B cell (primary cell): ENCODE measurements at places on chromosomes 1 and 21. TPM values are rescaled to one million over a fixed set of nuclear protein-coding genes. Genes with fewer than 3 reads are reported as not detected.

- H3K4me3 ChIP-seq = no peak overlapping the region
- no peaks in the 10 kb centered on the region for H3K36me3 ChIP-seq
- DNase-seq = no peak
- H3K27ac ChIP-seq = peak overlapping the region; percentile 45
- no peaks in the 10 kb centered on the region for H3K27me3 ChIP-seq
- H3K4me1 ChIP-seq = peaks cover 77% of the 10 kb centered on the region
These were observed 157.0 kb upstream of the EDN2 start for GRCh38 chr1:41641475-41641814.

DNA sequence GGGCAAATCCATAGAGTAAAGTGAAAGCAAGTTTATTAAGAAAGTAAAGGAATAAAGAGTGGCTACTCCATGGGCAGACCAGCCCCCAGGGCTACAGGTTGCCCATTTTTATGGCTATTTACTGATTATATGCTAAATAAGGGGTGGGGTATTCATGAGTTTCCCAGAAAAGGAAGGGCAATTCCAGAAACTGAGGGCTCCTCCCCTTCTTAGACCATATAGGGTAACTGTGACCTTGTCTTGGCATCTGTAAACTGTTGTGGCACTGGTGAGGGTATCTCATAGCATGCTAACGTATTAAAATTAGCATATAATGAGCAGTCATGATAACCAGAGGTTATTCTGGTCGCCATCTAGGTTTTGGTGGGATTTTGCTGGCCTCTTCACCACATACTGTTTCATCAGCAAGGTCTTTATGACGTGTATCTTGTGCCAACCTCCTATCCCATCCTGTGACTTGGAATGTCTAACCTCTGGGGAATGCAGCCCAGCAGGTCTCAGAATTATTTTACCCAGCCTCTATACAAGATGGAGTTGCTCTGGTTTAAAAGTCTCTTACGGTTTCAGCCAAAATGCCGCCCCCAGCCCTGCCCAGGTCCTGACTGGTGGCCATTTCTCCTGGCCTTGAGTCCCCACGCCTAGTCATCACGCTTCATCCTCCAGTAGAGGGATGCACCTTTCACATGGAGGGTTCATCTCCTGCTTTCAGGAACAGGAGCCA, 982 bp upstream of the TRIM17 start:
- H3K4me3 ChIP-seq = no peak overlapping the region
- no peaks in the 10 kb centered on the region for H3K36me3 ChIP-seq
- peaks cover 20% of the 10 kb centered on the region for H3K4me1 ChIP-seq
- no peak for DNase-seq
- H3K27ac ChIP-seq = no peak overlapping the region

GRCh38 chr1:113515498-113515897, 125.2 kb downstream of the MAGI3 start:
- H3K27ac ChIP-seq = no peak overlapping the region
- H3K36me3 ChIP-seq = no peaks in the 10 kb centered on the region
- H3K4me3 ChIP-seq = no peak overlapping the region
- H3K4me1 ChIP-seq = no peaks in the 10 kb centered on the region
- H3K27me3 ChIP-seq = no peaks in the 10 kb centered on the region
- DNase-seq = no peak

- no peaks in the 10 kb centered on the region for H3K27me3 ChIP-seq
- no peak for DNase-seq
- H3K27ac ChIP-seq = no peak overlapping the region
- no peak overlapping the region for H3K4me3 ChIP-seq
- peaks cover 7% of the 10 kb centered on the region for H3K36me3 ChIP-seq
- H3K4me1 ChIP-seq = no peaks in the 10 kb centered on the region
These were observed 41.3 kb downstream of the NRDC start for GRCh38 chr1:51837243-51837642.

DNA sequence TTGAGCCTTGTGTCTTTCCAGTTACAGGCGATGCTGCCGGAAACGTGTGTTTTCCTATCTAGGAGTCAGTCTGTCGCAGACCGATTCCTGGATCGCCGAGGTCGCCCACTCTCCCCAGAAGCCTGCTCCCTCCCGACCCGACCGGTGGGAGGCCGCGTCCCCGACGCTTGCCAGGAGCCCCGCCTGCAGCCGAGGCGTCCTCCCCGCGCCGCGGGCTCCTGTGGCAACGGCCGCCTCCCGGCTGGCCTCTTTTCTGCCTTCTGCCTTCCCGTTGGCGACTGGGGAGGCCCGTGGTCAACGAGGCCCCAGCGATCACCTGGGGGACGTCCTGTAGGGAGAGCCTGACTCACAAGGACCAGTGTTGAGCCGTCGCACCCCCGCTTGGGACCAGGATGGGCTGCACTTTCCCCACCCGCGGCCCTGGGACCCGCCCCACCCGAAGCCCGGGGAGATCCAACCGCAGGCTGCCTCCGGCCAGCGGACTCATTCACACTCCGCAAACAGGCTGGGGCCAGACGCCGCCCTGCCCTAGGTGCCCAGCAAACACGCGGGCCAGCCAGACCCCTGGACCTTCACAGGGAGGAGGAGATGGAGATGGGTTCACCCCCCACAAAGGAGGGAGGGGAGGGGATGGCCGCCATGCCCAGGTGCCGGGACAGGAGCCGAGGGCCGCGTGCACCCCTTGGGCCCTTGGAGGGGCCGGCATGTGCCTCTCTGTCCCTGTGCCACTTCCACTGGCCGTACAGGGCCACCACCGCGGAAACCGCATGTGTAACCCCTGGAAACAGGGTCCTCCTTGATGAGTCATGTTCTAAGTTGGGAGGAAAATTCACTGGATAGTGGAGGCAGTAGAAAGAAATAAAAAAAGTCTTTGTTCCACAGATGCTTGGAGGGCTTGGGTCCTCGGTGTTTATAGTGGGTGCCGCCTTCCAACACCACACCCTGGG, 7.2 kb upstream of the COL6A1 start:
- peak overlapping the region; percentile 65 for H3K4me3 ChIP-seq
- H3K27ac ChIP-seq = peak overlapping the region; percentile 25
- H3K36me3 ChIP-seq = no peaks in the 10 kb centered on the region

DNA sequence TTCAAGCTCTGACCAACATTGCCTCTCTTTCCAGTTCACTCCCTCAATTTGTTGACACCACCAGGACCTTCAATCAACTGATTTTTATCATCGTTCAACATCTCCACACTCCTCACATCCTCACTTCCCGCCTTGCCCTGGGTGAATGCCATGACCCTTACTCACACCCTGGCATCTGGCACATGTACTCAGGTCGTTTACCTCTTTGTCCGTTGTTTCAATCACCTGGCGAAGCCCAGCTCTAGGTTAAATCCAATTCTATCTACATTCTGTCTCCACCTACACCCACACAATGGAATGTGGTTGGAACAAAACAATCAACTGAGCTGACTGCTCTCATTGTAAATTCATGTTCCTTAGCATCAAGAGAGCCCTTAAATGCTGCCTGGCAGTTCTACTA, 24.2 kb upstream of the TBX15 start:
- H3K4me3 ChIP-seq = no peak overlapping the region
- H3K27me3 ChIP-seq = peaks cover 25% of the 10 kb centered on the region
- peaks cover 16% of the 10 kb centered on the region for H3K4me1 ChIP-seq
- no peaks in the 10 kb centered on the region for H3K36me3 ChIP-seq
- H3K27ac ChIP-seq = no peak overlapping the region

- peak overlapping the region; percentile 5 for H3K4me3 ChIP-seq
- H3K4me1 ChIP-seq = peaks cover 24% of the 10 kb centered on the region
- peak; percentile 48 for DNase-seq
- H3K27ac ChIP-seq = peak overlapping the region; percentile 49
These were observed 7.1 kb upstream of the KIF14 start for GRCh38 chr1:200627575-200628222.

DNA sequence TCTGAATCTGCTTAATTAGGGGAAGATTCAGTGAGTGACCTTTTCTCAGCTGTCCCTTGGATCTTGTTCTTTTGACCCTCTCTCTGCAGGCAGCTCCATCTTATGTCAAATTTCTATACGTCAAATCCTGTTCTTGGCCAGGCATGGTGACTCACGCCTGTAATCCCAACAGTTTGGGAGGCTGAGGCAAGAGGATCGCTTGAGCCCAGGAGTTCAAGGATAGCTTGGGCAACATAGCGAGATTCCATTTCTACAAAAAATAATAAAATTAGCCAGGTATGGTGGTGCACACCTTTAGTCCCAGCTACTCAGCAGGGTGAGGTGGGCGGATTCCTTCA, 12.3 kb upstream of the CDC42 start:
- H3K36me3 ChIP-seq = no peaks in the 10 kb centered on the region
- H3K27ac ChIP-seq = peak overlapping the region; percentile 98
- DNase-seq = no peak
- peak overlapping the region; percentile 63 for H3K4me3 ChIP-seq
- H3K27me3 ChIP-seq = no peaks in the 10 kb centered on the region

Gene PDE9A
- 0.34 and 0.49 TPM in 2 replicates for polyA plus RNA-seq

Gene CD53
- polyA plus RNA-seq = 781 and 1,010 TPM in 2 replicates

Gene SARS1
- polyA plus RNA-seq = 59.1 and 78.1 TPM in 2 replicates
